Activated naive CD8-positive, alpha-beta T cell treated with anti-CD3 and anti-CD28 coated beads for 36 hours (primary cell): ENCODE measurements at places on chromosomes 7 and 10. TPM values are rescaled to one million over a fixed set of nuclear protein-coding genes. Genes with fewer than 3 reads are reported as not detected.

TMEM229A gene
- not detected for total RNA-seq

GPR85 gene
- total RNA-seq: 0.16 TPM

C10orf105 gene
- 0.24 TPM for total RNA-seq

HKDC1 gene
- not detected for total RNA-seq

- H3K27me3 ChIP-seq: no peaks in the 10 kb centered on the region
- DNase-seq: no peak
- H3K4me3 ChIP-seq: no peak overlapping the region
- no peak overlapping the region for H3K27ac ChIP-seq
- no peaks in the 10 kb centered on the region for H3K4me1 ChIP-seq
- no peaks in the 10 kb centered on the region for H3K36me3 ChIP-seq
Observed at GRCh38 chr7:81590131-81590530, 179.7 kb downstream of the HGF start.

GRCh38 chr10:60769406-60769805, 8.9 kb upstream of the CDK1 start:
- no peak overlapping the region for H3K27ac ChIP-seq
- no peak overlapping the region for H3K4me3 ChIP-seq
- peaks cover 14% of the 10 kb centered on the region for H3K27me3 ChIP-seq
- no peaks in the 10 kb centered on the region for H3K36me3 ChIP-seq
- no peaks in the 10 kb centered on the region for H3K4me1 ChIP-seq

DNA sequence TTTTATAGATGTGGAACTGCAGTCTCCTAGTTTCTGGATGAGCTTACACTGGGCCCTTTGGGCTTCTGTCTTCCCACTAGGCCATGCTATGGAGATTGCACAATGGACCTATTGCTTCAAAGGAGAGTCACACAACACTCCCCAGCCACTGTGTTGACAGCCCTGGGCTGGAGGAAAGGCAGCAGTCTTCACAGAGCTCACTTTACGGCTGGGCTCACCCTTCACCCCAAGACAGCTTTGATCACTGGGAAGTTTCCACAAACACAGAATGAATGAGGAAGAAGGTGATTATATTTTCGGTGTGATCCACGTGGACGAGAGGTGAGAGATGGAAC, 92.7 kb upstream of the GDF10 start:
- H3K27me3 ChIP-seq: no peaks in the 10 kb centered on the region
- peaks cover 21% of the 10 kb centered on the region for H3K36me3 ChIP-seq
- peak; percentile 21 for DNase-seq
- H3K4me1 ChIP-seq: peaks cover 55% of the 10 kb centered on the region
